Karpas-422 (cell line): ENCODE measurements at places on chromosomes 3 and 15.
A peak's percentile ranks its signal among the peaks of the same experiment; 100 is the strongest.

GRCh38 chr3:169215461-169216352 is 447.8 kb downstream of the MECOM start:
- DNase-seq = no peak

DNA sequence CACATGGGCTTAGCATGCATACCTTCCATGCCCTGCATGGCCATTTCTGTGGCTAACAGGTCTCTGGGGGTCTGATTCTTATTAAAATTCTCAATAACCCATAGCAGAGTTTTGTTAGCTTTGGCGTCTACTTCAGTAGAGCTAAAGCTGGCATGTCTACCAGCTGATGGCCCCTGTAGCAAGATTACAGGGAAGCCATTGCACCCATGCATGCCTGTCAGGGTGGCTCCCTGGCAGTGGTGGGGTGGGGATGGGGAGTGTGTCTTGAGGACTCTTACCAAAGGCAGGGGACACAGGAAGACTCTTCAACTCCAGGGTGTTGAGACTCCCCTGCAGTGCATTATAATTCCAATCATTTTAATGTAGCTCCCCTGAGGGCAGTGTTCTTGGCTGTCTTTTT is 4.7 kb downstream of the KY start:
- no peak for DNase-seq

- DNase-seq = no peak
Observed at GRCh38 chr3:139284221-139284620, 59.6 kb upstream of the MRPS22 start.

- no peak for DNase-seq
Observed at GRCh38 chr15:100191161-100191560, 150.6 kb downstream of the ADAMTS17 start.

- peak; percentile 80 for DNase-seq
Observed at GRCh38 chr15:38073178-38073946, 138.9 kb downstream of the TMCO5A start.

GRCh38 chr15:34336231-34336990 is 1.2 kb downstream of the SLC12A6 start:
- DNase-seq = no peak

GRCh38 chr15:31782951-31783350 is 247.4 kb upstream of the CHRNA7 start:
- no peak for DNase-seq

DNA sequence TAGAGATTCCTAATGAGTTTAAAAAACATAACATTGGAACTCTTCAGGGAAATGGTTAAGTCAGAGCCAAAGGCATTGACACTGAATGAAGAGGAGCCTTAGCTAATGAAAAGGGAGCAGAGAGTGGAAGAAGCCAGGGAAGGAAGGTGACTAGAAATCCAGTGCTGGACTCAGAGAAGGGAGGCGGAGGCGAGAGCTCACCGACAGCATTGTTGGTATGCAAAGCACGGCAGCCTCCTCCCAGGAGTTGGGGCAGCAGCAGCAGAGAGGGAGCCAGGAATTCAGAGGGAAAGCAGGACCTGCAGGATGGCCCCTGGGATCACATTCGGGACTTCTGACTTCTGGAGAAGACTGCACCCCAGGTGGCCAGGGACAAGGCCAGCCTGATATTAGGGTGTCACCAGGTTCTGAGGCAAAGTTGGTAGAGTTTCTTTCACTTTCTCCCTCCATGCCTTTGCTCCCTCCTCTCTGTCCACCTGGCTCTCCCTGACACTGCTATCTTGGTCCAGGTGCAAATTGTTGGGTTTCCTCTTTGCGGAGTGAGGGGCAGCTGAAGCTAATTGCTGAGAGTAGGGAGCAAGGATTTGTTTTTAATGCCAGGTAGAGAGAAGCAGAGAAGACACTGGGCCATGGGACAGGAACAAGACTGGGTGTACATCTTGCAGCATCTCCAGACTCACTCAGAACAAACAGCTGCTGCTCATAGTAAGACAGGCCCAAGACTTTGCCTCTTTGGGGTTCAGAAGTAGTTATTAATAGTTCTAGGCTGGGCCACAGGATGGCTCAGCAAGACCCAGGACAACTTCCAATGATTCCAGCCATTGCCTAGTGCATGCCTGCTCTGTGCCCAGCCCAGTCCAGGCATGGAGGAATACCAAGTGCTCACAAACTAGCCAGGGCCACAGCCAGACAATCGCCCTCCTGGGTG is 157.9 kb downstream of the TLE3 start:
- no peak for DNase-seq

GRCh38 chr3:46549408-46549904 is 16.6 kb downstream of the LRRC2 start:
- DNase-seq = no peak

DNA sequence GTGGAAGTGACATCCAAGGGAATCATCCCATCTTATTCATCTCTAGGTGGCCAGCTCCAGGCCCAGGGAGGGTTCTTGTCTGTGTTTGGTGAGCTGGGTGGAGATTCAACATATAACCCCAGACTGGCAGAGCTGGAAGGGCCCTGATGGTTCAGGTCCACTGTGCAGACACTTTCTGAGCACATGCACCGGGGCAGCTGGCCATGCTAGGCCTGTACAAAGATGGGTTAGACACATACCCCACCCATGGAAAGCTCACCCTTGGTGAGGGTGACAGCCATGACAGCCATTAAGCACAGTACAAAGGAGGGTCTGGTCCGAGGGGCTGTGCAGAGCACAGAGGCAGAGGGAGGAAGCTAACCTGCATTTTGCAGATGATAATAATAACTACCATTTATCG is 100.4 kb downstream of the CORO2B start:
- DNase-seq = peak; percentile 30

DNA sequence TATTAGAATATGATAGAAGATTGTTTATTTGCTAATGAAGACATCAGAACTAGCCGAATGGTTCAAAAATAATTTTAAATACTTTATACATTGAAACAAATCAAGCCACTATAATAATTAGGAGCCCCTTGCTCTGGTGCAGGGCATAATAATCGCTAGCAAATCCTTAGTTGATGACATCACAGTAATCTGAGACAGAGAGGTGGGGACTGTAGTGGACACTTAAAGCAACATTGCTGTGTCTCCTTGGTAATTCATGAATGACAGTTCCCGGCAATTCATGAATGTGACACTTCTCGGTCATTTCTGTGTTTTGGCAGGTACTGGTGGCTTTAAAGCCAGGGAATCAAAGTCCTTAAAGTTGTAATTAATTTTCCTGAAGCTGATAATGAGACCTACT is 114.3 kb downstream of the PPM1L start:
- no peak for DNase-seq

GRCh38 chr3:36476286-36476942 is 96.1 kb downstream of the STAC start:
- DNase-seq = no peak

DNA sequence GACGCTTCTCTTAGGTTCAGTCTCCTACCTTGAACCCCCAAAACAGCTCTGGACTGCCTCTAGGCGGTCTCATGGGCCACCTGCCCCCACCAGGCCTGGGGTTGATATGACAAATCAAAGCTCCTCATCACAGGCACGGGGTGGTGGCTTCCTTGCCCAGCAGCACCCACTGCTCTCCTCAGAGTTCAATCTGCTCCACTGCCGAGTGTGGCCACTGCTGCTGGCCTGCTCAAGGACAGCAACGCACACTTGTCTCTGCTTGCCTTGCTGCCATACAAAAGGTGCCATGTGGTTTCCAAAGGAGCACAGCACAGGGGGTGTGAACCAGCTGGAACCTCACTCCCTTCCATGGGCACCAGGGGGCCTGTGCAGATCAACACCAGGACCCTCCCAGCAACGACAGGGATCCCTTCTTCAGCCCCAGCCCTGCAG is 10.2 kb downstream of the KBTBD13 start:
- DNase-seq = peak; percentile 61

- DNase-seq = no peak
Observed at GRCh38 chr3:148162132-148162531, 535.6 kb upstream of the AGTR1 start.

DNA sequence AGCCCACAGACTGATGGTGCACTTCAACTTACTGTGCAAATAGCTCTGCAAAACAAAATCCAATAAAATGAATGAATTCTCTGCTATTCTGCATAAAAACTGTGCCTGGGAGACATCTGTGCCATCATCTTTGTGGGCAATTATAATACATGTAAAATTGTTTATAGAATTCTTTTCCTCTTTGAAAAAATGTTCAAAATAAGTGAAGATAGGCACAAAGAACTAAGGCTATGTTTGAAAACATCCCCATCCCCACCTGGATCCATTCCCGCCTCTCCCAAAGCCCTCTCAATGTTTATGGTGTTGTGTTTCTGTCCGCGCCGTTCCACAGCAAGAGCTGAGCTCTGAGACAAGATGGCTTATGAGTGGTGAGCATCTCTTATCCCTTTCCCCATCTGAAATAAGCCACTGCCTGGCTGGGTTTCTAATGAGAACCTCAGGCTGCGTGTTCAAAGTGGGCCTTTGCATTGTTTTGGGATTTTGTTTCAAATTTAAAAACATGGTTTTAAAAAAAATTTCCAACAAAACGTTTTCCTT is 22.4 kb upstream of the SNRPA1 start:
- no peak for DNase-seq

GRCh38 chr15:41999290-42000285 is 21.3 kb downstream of the PLA2G4E start:
- DNase-seq = peak; percentile 53

DNA sequence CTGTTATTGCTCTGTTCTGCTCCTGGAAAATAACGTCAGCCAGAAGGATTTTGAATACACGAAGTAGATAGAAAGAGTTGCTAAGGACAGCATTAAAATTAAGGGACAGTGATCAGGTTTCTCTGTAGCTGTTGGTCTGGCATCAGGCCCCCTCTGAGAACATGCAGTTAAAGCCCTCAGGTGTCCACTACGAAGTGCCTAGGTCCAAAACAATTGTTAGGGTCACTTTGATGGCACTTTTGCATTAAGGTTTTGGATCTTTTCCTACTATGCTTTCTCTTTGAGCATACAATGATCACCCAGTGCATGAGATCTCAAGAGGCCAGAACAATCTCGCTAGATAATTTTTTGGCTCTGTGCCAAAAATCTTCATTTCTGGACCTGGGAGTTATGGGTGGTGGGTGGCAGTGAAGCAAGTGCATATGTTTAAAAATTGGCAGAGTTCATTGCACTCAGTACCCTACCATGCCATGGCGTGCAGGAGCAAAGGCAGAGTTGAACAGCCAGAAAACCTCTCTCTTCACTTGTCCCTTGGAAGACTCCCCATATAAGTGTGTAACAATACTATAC is 797.6 kb downstream of the ROBO2 start:
- no peak for DNase-seq

GRCh38 chr3:112813723-112814171 is 32.9 kb downstream of the CD200R1L start:
- peak; percentile 95 for DNase-seq

DNA sequence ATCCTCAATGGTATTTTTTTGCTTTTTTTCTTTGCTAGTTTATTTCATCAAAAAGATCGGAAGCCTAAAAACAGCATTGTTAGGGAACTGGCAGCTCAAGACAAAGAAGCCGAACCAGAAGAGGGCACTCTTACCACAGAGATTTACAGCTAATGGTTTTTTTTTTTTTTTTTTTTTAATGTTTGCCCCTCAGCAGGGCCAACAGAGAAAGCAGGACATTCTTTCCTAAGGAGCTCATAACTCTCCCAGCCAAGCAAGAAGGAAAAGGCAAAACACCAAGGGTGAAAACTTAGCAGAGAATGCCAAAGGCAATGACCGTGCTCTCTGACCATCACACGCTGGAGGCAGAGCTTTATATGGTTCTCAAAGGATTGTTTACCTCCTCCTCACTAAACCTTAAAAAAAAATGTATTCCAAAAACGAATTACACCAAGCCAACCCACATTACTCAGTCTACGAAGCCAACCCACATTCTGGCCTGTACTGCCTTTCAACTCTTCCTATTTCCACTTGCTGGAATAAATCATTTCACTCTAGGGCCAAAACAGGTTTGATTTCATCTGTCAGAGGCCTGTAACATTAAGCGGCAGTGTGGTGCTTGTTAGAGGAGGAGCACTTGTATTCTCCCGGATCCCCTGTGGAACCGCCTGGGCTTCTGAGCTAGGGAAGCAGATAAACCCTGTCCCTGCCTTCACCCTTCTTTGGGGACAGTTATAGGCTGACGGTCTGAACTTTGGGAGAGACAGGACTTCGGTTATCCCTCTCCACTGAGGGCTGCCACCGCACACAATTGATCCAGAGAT is 35.6 kb upstream of the GYG1 start:
- DNase-seq = peak; percentile 76

GRCh38 chr3:13884851-13885703 is 5.2 kb upstream of the WNT7A start:
- peak; percentile 82 for DNase-seq

- no peak for DNase-seq
Observed at GRCh38 chr3:2934541-2934940, 175.6 kb downstream of the IL5RA start.

DNA sequence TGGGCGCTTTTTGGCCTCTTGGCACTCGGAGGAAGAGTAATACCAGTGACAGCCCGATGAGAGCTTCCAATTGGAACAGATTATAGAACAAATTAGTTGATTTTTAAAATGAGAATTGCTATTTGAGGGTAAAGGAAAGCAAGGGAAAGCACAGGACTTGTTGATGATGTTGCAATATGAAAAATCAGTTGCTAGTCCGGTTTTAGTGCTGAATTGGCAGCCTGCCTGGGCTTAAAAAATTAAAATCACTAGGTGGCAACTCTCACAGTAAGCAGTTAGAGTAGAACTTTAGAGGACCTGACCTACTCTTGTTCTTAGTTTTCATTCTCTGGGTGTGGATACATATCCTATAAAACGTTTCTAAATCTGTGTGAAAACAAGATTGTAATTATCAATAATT is 2.1 kb upstream of the SCAANT1 start:
- no peak for DNase-seq

GRCh38 chr3:11559816-11560633 is 83.7 kb downstream of the VGLL4 start:
- no peak for DNase-seq

DNA sequence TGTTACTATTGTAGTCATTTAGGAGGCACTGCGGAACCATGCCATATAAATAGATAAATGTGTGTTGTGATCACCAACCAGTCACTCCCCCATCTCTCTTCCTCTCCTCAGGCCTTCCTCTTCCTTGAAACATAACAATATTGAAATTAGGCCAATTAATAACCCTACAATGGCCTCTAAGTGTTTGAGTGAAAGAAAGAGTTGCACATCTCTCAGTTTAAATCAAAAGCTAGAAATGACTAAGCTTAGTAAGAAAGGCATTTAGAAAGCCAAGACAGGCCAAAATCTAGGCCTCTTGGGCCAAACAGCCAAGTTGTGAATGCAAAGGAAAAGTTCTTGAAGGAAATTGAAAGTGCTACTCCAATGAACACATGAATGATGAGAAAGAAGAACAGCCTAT is 8.1 kb upstream of the DNASE1L3 start:
- no peak for DNase-seq

GRCh38 chr3:119637679-119638477 is 22.5 kb downstream of the POPDC2 start:
- DNase-seq = no peak
